ENCODE measurements at places on chromosomes 6 and 20.
A peak's percentile ranks its signal among the peaks of the same experiment; 100 is the strongest.

DNA sequence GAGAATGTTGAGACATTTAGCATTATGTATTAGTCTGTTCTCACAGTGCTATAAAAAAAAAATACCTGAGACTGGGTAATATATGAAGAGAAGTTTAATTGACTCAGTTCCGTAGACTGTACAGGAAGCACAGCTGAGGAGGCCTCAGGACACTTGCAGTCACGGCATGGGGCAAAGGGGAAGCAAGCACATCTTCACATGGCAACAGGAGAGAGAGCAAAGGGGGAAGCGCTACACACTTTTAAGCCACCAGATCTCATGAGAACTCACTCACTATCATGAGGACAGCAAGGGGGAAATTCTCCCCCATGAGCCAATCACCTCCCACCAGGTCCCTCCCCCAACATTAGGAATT lies 26.8 kb upstream of the TFAP2A start:
- DNase-seq, result no peak

DNA sequence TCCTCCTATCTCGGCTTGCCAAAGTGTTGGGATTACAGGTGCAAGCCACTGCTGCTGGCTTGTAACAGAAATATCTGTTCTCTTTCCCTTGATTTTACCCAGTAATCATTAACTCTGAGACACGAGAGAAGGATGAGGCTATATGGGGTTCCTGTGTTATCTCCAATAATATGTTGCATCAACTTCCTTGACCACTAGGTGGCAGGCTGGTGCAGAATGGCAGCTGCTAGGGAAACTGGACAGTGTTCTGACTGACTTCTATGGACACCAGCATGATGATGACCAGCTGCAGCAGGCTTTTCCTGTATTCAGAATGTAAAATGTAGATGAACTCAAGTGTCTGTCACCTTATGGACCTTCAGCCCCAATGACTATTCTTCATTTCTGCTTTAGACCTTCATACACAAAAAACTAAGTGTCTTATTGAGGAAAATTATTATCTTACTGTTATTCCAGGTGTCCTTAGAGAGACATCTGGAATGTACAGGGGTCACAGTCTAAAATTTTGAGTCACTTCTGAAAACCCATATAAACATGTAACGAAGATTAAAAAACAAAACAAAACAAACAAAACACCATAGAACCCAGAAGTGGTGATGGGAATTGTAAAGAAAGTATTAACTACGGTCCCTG lies 20.4 kb upstream of the CD109 start:
- DNase-seq, result peak; percentile 44

GRCh38 chr20:2800521-2801285 lies at the start of gene CPXM1:
CPXM1 (minus strand) TSS chr20:2800627; CDS start chr20:2800572, 55 bp downstream.
- DNase-seq, result no peak

- DNase-seq, result no peak
These were observed 112.2 kb downstream of the ASCC3 start for GRCh38 chr6:100768816-100769351.

- DNase-seq, result no peak
These were observed 476.9 kb downstream of the KHDRBS2 start for GRCh38 chr6:61809004-61809595.

- no peak for DNase-seq
These were observed 340.5 kb upstream of the PRDM1 start for GRCh38 chr6:105745464-105746129.

DNA sequence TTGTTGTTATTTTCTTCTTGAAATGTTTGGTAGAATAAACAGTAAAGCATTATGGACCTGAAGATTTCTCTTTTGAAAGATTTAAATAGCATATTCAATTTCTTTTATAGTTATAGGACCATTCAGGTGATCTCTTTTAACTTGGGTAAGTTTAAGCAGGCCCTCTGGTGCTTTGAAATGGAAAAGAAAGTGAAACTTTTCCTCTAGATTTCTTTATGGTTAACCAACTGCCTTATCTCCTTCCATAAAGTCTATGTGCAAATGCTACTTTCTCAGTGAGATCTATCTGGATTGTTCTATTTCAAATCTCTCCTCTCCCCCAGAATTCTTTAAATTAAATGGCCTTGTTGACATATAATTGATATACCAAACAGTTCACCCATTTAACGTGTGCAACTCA lies 54.0 kb downstream of the PHACTR2 start:
- DNase-seq, result no peak

DNA sequence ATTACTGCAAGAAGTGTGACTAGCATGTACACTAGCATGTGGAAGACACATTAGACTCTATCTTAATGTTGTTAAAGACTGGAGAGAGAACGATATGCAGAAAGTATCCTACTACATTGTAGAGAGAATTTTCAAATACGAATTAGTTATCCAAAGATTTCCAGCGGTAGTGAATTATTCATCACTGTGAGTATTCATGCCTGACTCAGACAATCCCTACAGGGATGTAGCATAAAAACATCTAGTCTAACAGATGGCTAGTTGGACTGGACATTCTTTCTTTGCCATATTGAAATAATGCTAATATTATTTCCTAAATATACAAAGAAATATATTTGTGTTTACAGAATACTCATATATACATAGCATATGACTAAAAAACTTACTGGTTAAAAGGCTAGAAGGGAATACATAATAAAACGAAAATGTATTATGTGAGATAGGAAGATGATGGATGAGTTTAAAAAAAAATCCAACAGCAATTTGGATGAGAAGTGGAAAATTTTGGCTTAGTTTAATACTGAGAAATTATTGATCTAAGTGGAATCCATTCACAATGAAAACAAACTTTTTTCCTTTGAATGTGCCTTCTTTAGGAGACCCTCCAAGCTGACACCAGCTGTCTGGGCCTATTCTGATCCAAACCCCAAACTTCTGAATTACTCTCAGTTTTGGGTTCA lies 580.7 kb downstream of the RFPL4B start:
- no peak for DNase-seq

- DNase-seq, result no peak
These were observed 47.8 kb upstream of the NRSN1 start for GRCh38 chr6:24078200-24078599.

- DNase-seq, result no peak
These were observed 441.3 kb downstream of the GJA1 start for GRCh38 chr6:121876721-121877120.

DNA sequence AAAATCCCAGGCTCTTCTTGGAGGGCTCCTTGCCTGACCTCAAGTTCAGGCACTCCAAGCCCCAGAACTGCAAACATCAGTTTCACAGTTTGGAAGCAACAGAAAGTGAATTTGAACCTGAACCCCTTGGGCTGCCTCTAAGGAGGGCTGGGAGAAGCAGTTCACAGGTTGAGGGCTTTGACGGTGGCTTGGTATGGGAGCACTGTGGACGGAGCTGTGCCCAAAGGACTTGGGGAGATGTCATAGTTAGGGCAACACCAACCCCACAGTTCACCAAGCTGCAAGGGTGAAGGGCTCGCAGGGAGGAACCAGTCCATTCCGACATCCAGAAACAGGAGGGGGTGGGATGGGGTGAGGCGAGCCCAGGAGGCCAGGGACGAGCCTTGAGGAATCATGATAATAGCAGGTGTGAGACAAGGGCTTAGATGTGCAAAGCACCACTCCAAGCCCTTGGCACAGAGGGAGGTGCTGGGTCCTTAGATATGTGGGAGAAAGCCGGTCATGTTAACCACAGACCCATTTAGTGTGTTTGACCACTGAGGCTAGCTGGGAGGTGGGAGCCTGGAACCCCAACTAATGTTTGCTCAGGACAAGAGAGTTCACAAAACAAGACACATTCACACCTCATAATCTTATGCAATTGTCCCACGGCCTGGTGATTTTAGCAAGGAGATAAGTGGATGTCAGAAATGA lies 4.3 kb downstream of the CEBPB start:
- DNase-seq, result no peak

GRCh38 chr6:15232836-15233510 lies 12.9 kb upstream of the JARID2 start:
- no peak for DNase-seq

DNA sequence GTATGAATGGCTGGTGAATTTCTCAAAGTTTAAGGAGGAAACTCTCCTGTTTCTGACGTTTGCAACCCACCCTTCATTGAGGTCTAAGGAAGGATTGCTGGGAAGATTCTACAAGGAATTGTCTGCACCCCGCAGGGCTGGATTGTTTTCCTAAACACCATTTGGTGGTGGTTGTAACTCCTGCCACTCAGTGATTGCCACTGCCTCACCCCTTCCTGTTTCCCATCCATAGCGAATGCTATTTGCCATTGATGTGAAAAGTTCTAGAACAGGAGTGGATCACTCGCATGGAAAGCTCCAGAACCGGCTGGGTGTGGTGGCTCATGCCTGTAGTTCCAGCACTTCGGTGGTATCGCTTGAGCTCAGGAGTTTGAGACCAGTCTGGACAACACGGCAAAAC lies 8.7 kb upstream of the DSP start:
- DNase-seq, result no peak

DNA sequence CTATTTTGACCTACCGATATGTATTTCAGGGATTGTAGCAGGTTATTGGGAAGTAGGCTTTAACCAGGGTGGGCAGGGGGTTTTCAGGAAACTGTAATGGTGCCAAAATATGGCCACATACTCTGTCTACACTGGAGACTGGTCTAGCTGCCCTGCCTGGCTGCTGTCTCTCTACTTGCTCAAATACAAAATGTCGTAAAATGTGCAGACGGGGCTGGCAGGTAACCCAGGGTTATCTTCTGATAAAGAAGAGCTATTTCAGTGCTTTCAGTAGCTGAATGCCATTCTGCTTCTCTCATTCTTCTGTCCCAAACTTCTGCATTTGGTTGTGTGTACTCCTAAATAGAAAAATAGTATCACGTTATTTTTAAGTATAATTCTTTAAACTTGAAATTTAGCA lies 616.2 kb downstream of the EPM2A start:
- no peak for DNase-seq

GRCh38 chr6:112307707-112308106 lies 39.4 kb upstream of the RFPL4B start:
- DNase-seq, result no peak

DNA sequence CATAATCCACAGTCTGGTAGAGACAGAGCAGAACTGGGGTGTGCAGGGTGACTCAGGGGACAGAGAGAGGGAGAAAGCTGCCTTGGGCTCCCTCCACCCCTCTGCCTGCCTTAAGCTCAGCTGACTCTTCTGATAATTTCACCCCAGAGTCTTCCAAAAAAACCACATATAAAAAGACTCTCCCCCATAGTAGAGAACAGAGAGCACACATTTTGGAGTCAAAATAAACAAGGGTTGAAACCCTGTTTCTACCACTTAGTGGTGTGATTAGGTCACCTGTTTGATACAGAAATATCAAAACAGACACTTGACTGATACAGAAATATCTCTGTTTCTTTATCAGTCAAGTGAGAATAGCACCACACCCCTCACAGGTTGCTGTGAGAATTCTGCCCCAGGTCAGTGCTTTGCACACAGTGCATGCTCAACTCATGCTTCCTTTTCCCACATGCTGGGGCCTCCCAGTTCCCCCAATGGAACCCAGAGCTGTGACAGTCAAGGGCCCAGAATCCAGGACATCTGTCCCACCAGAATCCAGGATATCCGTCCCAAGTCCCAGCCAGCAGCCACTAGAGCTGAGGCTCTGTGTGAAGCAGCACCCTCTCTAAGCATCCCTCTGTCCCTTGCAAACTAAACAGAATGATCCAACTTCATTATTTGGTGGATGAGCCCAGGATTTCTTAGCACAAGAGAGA lies 1.2 kb downstream of the TREML2 start:
- no peak for DNase-seq

DNA sequence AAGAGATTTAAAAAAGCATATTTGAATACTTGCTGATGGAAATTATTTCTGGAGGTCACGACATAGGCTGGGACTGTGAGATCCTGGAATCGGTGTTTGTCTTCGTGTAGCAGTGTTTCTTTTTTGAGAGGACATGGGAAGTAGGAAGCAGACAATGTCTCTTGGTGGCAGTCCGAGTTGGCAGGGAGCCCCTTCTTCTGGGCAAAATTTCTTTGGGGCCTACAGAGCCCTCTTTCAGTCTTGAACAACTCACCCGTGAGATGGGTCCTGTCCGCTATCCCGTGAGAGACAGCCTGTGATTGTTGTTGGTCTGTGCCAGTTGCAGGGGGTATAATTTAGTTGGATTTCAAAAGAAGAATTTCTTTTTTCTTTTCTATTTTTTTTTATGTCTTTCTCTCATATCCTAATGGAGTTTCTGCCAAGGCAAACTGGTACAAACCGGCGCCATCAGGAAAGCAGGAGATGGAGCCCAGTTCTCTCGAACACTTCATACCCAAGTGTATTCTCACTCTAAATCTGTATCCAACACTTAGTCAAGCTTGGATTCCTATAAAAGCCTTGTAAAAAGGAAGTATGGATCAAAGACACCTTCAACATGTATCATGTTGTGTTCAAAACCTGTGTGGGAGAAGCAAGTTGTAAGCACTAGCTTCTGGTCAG lies 785.1 kb downstream of the MAFB start:
- DNase-seq, result no peak

DNA sequence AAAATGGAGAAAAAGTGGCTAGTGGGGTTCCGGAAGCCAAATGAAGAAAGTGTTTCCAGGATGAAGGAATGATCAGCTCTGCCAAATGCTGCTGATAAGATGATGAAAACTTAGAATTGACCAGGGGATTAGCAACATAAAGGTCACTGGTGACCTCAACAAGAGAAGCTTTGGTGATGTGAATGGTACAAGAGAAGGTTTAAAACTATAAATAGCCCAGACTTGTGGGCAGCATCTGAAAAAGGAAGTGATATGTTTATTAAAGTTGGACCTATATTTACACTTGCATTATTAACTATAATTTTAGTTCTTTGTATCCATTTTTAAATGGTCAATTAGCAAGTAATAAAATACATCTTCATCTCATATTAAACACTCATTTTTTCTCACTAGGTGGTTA lies 45.1 kb downstream of the CGA start:
- DNase-seq, result no peak

DNA sequence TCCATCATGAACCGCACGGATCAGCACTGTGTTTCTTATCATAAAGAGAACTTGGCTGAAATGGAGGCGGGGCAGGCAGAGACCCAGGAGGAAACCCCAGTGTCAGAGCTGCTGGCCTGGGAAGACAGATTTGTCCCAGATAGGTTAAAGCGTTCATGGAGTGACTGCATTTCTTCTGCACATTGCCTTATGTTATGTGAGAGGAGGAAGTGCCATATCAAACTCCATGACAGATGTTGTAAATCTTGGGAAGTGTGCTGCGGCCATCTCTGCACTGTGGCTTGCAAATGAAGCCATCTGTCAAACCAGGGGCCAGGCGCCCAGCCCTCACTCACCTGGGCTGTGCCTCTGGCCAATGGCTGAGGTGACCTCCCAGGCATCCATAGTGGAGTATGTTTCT lies 163.0 kb downstream of the SLC24A3 start:
- no peak for DNase-seq

GRCh38 chr6:116392132-116393013 lies 21.6 kb downstream of the DSE start:
- no peak for DNase-seq

GRCh38 chr6:85015396-85015990 lies 251.1 kb upstream of the TBX18 start:
- DNase-seq, result no peak

GRCh38 chr6:90230548-90231215 lies 66.0 kb downstream of the BACH2 start:
- DNase-seq, result no peak

DNA sequence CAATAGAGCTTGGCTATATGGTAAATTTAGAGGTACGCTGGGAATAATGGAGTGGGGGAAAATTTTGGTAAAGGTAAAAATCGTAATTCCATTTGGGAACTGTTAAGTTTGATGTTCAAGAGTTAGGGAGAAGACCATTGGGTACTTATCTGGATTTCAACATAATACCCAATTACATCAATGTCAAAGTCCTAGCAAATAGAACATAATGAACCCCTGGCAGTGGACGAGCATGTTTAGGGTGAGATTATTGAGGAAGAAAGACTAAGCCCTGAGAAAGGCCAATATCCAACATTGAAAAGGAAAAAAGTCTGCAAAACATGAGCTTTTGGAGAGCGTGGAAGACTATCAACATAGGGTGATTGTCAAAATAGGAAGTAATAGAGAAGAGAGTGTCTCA lies 106.6 kb downstream of the TSHZ2 start:
- no peak for DNase-seq

All from central memory CD8-positive, alpha-beta T cell (primary cell).